ENCODE measurements at places on chromosomes 3 and 15.
A peak's percentile ranks its signal among the peaks of the same experiment; 100 is the strongest.

GRCh38 chr15:52261498-52262242 is 33.9 kb downstream of the MYO5C start:
- peak; percentile 75 for DNase-seq

- no peak for DNase-seq
Observed at GRCh38 chr3:89262309-89262929, 155.0 kb downstream of the EPHA3 start.

DNA sequence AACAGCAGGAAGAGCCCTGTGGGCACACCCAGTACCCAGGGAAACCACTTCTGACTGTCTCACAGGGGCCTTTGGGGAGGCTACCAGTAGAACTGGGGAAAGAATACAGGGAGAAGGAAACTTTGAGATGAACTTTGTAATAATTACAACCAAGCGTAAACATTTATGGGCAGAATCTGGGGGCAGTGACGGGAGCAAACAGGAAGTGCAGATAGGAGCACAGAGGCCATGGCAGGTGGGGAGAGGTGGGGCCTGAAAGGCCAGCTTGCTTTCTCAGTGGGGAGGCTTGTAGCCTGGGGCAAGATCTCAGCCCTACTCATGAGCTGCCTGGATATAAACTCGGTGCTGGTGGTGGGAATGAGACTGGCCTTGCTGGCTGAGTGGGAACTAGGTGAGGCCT is 209.8 kb downstream of the PLCH1 start:
- no peak for DNase-seq

- DNase-seq: no peak
Observed at GRCh38 chr3:38616111-38616510, 33.4 kb downstream of the SCN5A start.

GRCh38 chr3:105752791-105753415 is 115.9 kb downstream of the CBLB start:
- DNase-seq: peak; percentile 21

DNA sequence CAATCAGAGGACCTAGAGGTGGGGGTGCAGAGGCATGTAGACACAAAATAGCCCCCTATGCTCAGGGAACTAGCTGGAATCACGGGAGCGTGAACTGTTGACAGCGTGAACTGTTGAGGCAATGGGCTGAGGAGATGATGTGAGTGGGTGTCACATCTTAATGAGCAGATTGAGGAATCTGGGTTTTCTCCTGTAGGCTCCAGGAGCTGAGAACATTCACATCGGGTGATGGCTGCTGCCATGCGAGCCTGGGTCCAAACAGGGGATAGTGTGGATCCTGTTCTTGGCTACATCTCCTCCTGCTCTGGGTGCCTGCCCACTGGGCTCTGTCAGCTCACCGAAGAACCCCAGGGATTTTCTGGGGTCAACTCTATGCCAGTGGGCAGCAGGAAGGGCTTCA is 2.1 kb downstream of the LARP6 start:
- no peak for DNase-seq

DNA sequence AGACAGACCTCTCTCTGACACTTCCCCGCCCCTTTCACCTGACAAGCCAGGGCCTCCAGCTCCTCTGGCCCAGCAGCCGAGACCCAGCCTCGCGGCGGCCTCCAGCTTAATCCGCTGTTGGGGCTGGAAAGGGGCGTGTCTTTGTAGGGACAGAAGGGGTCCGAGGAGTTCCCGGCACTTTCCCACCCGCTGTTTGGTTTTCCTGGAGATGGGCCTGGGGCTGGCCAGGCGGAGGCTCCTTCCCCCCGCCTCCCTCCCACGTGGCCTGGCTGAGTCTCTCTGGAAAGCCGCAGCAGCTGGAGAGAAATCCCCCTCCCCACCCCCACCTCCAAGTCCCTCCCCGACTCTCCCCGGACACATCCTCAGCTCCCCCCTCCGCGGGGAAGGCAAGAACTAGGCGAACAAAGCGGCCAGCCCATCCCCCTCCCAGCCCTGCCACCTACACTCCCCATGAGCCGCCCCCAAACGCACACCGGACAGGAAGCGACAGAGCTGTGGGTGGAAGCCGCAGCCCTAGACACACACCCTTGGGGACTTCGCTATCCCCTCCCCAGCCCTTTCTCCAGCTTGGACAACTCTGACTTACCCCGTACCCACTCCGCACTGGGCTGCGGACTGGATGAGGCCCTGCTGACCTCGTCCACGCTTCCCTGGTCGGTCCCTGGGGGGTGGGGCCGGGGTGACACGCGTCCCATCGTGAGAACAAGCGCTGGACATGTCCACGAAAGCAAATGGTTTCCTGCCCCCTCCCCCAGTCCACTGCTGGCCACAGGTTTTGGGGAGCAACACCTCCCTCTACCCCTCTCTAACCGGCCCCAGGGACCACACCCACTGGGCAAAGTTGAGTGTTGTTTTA is 1.2 kb downstream of the IGDCC4 start:
- DNase-seq: no peak

DNA sequence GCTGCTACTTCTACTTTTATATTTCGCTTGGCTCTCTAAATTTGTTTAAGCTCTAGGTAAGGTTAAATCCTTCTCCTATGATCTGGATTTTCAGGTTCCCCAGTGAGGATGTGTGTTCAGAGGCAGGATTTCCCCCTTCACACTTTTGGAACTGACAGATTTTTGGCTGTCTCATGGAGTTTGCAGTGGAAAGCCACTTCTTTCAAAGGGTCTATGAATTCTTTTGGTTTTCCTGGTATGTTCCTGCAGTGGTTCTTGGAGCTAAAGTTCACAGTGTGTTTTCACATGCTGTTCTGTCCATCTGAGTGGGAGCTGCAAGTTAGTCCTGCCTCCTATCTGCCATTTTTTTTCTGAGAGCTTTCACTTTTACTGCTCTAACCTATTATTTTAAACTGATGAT is 21.6 kb upstream of the TIGIT start:
- no peak for DNase-seq

DNA sequence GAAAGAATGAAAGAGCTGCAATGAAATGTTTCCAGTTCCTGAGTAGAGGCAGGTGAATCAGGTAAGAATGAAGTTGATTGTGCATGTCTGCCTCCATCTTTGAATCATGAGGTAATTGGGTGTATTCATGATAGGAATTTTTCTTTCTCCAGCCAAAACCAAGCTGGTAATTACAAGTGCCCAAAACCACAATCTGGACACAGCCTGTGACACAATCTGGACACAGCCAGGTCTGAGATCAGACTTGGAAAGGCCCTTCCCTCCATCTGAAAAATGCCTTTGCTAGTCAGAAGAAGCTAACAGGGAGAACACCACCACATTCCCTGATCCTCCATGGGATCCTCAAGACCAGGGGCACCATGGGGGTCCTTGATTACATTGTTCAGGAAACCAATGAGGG is 338.5 kb upstream of the THBS1 start:
- no peak for DNase-seq

- no peak for DNase-seq
Observed at GRCh38 chr3:150407808-150408220, 284 bp upstream of the TSC22D2 start.

DNA sequence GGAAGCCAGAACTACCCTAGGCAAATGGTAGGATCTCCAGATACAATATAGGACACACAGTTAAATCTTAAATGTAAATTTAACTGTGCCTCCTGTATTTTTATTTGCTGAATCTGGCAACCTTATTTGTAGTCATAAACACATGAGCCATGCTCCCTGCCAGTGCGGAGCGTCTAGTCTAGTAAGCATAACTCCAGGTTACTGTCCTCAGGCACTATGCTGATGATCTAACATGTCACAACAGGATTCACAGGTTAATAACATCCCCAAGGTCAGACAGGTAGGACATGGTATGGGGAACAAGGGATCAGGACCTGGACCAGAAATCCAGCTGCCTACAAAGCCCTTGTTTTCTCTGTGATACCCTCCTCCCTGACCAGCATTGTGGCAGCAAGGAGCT is 305.1 kb downstream of the CACNA2D3 start:
- DNase-seq: no peak

- no peak for DNase-seq
Observed at GRCh38 chr3:45644791-45645201, 44.4 kb upstream of the SACM1L start.

DNA sequence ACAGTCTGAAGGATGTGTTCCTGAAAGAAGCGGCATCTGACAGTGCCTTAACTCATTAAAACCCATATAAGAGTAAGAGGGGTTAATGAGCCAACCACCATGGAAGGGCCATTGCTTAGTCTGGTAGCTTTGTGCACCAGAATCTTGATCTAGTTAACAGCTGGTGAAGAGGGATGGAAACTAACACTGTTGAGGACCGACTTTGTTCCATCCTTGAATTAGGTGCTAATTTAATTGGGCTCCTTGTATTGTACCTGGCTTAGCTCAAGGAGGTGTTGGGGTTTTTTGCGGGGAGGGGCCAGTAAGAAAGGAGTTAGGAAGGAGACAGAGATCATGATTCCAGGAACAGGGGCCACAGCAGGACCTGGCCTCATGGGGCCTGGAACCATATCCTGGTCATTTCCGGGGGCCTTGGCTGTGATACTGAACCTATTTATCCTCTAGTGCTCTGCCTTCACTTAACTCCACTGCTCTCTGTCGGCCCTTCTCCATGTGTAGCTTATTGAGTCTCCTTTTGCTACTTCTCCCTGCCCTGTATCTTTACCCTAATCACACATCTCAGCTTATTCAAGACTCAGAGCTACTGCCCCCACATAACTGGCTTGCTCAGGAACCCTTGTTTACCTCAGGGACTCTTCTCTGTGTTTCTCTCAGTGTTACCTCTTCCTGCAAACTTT is 93.0 kb downstream of the RPL22L1 start:
- DNase-seq: no peak

- DNase-seq: no peak
Observed at GRCh38 chr15:42576040-42576594, 711 bp downstream of the STARD9 start.

DNA sequence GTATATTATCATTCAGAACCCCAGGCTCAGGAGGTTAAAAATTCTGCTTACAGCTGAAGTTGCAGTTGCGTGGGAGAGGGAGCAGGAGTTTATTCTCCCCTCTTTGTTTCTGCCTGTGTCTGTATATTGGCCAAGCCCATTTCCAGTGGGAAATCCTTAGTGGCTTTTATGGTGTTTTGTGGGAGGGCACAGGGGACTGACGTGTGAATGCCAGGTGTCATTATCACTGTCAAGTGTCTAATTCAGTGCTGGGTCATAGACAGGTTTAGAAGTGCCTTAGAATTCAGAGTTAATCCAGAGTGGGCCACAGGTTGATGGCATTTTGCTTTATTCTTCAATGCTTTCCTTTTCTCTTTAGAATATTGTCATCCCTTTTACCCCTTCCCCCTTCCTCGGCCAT is 33.4 kb downstream of the SLCO3A1 start:
- DNase-seq: no peak

DNA sequence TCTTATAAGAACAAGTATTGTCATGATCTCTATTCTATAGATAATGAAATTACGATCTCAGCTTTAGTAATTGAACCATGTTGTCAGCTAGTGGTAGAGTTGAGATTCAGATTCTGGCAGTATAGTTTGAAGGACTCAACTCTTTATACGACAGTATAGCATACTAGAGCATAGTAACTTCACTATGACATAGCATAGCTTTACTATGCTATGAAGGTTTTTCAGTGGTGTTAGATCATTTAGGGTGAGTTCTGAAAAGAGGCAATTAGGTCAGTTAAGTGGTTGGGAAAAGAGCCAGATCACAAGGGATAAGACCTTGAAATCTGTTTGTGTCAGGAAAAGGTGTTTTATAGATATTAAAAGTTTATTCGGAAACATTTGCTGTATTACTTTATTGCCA is 8.1 kb downstream of the STX19 start:
- no peak for DNase-seq

DNA sequence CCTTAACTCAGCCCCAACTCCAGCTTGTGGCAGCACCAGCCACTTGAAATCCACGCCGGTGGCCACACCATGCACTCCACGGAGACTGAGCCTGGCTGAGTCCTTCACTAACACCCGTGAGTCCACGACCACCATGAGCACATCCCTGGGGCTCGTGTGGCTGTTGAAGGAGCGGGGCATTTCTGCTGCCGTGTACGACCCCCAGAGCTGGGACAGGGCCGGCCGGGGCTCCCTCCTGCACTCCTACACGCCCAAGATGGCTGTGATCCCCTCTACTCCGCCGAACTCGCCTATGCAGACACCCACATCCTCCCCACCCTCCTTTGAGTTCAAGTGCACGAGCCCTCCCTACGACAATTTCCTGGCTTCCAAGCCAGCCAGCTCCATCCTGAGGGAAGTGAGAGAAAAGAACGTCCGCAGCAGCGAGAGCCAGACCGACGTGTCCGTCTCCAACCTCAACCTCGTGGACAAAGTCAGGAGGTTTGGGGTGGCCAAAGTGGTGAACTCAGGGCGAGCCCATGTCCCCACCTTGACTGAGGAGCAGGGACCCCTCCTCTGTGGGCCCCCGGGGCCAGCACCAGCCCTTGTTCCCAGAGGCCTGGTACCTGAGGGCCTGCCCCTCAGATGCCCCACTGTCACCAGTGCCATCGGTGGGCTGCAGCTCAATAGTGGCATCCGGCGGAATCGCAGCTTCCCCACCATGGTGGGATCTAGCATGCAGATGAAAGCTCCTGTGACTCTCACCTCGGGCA is 42.9 kb downstream of the CCK start:
- no peak for DNase-seq

- DNase-seq: no peak
Observed at GRCh38 chr3:174640932-174641331, 218.2 kb upstream of the NAALADL2 start.

DNA sequence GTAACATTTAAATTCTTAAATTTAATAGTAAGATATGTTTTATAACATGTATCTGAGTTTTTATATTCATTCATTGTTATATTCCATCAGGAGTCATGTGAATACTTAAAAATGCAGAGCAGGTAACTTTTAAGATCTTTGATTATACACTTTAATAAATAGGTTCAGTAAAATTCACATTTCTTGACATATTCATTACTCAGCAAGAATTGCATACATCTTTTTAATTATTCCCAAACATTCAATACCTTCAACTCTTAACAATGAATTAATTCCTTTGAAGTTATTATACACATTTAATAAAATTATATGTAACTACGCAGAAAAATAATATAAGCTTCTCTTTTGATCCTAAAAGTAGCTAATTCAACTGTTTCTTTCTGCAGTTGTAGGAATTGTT is 105.4 kb downstream of the CNTN4 start:
- DNase-seq: no peak

DNA sequence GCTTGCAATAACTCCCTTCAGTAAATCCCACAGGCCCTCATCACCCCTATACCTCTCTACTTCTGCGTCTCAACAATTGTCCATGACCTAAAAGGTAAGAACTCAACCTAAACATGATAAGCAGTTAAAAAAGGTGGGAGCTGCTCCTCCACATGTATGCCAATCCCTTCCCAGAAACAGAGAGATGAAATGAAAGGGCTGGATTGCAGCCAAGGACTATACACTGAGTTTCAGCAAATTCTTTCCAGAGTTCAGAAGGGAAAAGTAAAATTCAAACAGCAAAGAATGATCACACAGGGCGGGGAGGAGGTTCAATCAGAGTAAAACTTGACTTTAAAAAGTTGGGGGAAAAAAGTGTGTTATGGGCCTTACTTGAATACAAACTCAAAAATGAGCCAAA is 27.5 kb downstream of the PLOD2 start:
- DNase-seq: no peak

- DNase-seq: no peak
Observed at GRCh38 chr3:48949376-48949717, 30.7 kb downstream of the ARIH2 start.

- DNase-seq: peak; percentile 7
Observed at GRCh38 chr15:82750831-82751180, 41.1 kb upstream of the AP3B2 start.

- no peak for DNase-seq
Observed at GRCh38 chr3:112814266-112814665, 32.4 kb downstream of the CD200R1L start.

All from DND-41 (cell line).